Activated CD4-positive, alpha-beta T cell treated with anti-CD3 and anti-CD28 coated beads, Interleukin-10, Interleukin-2, amounts not matched to agents 100 ng/mL and 50 ng/mL, durations not matched to agents 16 hours and 8 hours (primary cell): ENCODE measurements at places on chromosomes 6 and 20.

GRCh38 chr20:53599044-53599362 is 5.4 kb upstream of the ZNF217 start:
- DNase-seq, result no peak

GRCh38 chr20:14199111-14199510 is 138.3 kb downstream of the FLRT3 start:
- DNase-seq, result no peak

DNA sequence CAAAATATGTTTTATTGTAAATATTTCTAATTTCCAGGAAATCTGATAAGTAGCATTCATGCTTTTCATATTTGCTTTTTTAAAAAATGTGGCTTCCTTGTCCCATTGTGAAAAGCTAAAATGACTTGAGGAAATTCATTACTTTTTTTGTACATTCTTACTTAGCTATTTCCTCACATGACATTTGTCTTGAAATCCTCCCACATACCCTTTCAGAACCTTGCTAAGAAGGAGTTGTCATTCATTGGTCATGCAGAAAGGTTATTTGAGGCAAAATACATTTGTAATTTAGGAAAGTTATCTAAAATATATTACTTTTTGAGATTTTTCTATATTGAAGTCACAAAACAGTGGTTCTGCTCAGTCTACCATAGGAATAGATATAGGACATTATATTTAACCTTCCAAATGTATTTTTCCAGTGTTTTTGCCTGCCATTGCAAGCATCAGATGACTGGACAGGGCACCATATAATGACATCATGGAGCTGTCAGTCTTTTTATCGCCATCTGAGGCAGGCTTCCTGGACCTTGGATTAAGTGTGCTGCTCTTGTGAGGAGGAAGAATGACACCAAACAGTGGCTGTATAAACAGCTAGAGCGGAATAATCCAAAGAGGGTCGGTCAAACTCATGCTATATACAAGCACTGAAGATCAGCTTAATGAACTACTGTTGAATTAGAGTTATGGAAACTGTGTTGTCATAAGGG is 109.4 kb upstream of the HCRTR2 start:
- DNase-seq, result no peak

DNA sequence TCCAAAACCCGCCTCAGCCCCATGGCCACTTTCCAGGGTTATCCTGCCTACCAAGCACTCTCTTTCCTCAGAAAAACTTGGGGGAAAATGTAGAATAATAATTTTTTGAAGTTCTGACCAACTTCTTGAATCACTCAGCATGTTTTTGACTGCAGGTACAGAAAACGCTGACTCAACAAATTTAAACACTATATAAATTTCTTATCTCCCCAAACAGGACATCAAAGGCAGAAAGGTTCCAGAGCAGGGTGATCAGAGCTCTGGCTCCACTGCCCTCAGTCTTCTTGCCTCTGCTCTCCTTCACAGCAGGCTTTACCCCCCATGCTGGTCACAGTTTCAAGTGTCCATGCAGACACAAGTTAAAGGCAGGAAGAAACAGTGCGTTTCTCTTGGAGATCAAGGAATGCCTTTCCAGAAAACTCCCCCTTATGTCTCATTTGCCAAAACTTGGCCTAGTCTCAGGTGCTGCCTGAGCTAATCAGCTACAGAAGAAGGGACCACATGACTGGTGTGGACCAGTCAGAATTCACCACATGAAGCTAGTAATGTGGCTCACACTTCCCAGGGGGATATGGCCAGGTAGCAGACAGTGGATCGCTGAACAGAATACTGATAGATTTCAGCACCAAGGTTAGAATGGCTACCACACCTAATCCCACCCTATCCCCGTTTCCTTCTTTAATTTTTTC is 24.4 kb upstream of the SLC17A3 start:
- no peak for DNase-seq

- DNase-seq, result no peak
Observed at GRCh38 chr6:4451081-4451480, 315.7 kb upstream of the ECI2 start.

DNA sequence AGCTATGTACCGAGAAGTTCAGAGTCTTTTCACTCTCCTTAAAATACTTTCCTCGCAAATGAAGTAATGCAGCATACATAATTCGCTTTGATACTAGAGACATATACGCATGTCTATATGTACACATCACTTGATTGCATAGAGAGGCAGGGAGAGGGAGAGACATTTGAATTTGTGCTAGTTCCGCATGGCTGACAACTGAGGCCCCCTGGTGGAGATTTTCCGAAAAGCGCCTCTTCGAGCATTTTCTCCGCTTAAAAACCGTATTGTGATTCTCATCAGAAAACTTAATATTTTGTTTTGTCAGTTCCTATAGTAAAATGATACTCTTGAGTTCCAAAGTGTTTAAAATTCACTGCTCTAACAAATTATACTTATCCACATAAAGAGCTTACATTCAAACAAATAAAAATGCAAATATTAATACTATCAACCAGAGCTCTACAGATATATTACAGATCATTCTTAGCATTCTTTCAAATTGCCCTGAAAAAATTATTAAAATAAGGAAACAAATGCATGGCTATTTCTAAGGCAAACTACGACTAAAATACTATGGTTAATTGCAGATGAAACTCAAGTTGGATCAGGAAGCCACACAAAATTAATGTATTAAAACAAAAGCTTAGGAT is 637 bp downstream of the MYLK4 start:
- DNase-seq, result peak; percentile 68

- no peak for DNase-seq
Observed at GRCh38 chr6:87722540-87723169, 20.6 kb upstream of the AKIRIN2 start.

DNA sequence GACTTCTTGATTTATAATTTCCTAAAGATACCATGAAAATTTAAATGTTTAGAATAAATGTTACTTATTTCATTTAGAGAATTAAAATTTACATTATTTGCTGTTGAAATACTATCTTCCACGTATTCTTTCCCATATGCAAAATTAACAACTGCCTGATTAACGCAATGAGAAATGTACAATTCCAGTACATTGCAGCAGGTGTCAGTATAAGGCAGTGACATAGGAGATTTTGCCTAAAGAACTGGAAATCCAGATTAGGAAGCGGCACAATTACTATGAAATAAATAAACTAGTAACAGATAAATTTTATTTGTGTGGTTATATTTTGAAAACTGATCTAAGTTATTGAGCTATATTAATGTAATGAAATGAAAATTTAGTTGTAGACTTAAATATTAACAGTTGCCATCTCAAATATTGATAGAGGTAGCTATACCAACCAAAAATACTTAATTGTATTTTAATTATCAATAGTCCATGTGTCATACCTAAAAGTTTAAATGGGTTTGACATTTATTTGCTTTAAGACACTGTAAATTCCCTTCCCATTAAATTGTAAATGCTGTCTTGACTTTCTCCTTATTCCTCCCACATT is 300.2 kb downstream of the UTRN start:
- peak; percentile 47 for DNase-seq

GRCh38 chr6:137705160-137706082 is 161.6 kb upstream of the TNFAIP3 start:
- DNase-seq, result peak; percentile 77

DNA sequence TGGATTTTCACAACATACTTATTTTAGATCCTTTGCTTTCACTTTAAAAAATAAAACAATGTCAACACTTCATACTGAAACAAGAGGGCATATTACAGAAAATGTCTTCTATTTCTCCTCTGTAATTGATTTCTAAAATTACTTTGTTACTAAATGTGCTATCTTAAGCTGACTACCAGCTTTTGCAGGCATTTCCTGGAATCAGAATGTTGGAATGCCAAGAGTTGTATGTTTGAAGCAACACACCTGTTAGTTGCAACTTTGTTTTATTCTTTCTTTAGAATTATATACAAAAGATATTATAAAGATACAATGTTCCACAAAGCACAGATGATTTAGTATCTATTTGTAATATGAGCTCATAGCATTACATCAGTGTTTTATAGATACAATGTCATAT is 62.5 kb upstream of the TMEM170B start:
- DNase-seq, result no peak

GRCh38 chr6:69162811-69163210 is 527.7 kb downstream of the ADGRB3 start:
- DNase-seq, result no peak

DNA sequence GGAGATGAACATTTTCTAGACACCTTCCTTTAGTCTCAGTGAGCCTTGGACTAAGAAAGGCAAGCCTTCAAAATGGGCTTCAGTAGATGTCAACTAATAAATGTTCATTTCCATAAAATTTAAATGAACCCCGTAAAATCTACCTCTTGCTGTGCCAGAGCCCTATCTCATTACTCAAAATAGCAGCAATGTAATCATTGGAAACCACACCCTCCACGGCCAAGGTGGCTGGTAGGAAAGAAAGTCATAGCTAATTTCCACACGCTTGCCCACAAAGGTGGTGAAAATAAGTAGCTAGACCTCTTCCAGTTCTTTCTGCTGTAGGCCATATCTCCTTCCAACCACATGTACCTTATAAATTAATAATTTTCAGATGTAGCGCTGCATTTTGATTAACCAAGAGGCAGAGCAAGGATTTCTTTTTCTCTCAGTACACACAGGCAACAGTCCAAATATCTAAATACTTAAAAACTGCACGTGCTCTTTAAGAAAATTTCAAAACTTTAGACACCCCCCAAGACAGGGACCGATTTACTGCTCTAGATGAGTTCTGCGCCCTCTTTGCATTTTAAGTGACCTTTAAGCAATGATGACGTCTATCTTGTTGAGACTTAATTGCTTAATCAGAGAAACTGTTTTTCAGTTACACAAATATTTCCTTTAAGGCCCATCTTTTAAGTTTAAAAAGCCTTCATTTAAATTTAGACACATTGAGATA is 290.8 kb downstream of the ZNF217 start:
- no peak for DNase-seq

DNA sequence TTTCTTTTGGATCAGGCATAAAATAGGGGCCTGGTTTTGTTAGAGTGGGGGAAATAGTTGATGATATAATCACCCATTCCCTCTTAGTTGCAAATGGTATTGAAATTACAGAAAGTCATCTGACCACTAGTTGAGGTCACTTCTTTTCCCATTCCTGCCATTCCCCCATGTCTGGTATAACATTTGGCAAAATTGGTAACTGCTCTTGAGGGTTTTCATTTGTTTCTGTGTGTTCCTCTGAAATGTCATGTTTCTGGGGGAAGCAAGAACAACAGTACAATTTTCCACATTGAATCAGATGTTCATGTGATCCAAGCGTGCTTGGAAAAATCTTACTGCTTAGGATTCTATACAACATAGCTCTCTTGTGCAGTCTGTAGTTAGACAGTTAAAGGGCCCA is 7.3 kb downstream of the AIG1 start:
- no peak for DNase-seq

- no peak for DNase-seq
Observed at GRCh38 chr6:34645627-34646026, 50.9 kb downstream of the ILRUN start.

GRCh38 chr6:11769244-11769643 is 9.4 kb downstream of the ADTRP start:
- DNase-seq, result no peak

DNA sequence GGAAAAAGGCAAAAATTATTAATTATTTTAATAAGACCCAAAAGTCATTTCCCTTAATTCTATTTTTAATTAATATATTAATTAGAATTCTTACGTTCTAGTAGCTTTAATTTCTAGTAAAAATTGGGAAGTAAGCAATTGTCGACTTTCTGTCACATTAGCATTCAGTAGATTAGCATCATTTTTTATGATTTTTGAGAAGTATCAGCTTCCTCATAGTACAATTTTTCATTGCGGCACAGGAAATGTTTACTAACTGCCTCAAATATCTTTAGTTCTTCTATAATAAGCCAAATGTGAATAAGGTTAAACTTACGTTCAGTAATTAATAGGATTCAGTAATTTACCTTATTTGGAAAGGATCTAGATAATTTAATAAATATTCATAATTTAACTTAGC is 687.4 kb downstream of the EPM2A start:
- DNase-seq, result no peak

GRCh38 chr6:147604373-147604772 is 95.9 kb downstream of the SAMD5 start:
- DNase-seq, result no peak

- DNase-seq, result peak; percentile 26
Observed at GRCh38 chr6:95923518-95923917, 92.3 kb upstream of the FUT9 start.
